Heart left ventricle (tissue), 16 donors: ENCODE measurements at places on chromosomes 12 and 14. TPM values are rescaled to one million over a fixed set of nuclear protein-coding genes. Genes with fewer than 3 reads are reported as not detected.

DNA sequence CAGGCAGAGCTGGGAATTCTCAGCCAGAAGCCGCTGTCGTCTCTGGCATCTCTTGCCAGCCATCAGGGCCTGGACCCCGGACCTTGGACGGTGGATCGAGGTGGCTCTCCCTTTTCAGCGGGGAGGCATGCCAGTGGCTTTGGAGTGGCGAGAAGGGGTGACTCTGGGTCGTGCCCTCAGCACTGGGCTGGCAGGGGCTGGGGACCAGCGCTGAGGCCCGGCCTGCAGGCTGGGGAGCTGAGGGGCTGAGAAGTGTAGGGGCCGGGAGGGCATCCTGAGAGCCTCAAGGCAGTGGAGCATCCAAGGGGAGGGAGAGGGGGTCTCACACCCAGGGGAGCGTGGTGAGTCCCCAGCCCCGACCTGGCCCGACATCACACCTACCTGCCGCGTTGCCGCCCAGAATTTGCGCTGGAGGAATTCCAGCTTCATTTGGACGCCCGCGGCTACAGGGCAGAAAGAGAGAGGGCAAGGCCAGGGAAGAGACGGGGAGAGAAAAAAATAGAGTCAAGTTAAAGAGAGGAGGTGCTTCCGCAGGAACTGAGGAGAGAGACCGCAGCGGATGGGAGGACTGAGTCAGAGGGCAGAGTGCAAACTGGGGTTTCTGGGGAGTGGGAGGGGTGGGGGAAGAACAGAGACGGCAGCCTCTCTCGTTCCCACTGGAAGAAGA lies 9.0 kb upstream of the LRTM2 start:
- no peak overlapping the region for H3K27ac ChIP-seq
- peak overlapping the region; percentile 49 for H3K4me3 ChIP-seq
- H3K27me3 ChIP-seq = no peaks in the 10 kb centered on the region
- DNase-seq = no peak
- H3K36me3 ChIP-seq = no peaks in the 10 kb centered on the region

GRCh38 chr12:85191-85666 lies 18.7 kb downstream of the IQSEC3 start:
- no peaks in the 10 kb centered on the region for H3K36me3 ChIP-seq
- no peak for DNase-seq
- no peaks in the 10 kb centered on the region for H3K27me3 ChIP-seq
- no peak overlapping the region for H3K27ac ChIP-seq

DNA sequence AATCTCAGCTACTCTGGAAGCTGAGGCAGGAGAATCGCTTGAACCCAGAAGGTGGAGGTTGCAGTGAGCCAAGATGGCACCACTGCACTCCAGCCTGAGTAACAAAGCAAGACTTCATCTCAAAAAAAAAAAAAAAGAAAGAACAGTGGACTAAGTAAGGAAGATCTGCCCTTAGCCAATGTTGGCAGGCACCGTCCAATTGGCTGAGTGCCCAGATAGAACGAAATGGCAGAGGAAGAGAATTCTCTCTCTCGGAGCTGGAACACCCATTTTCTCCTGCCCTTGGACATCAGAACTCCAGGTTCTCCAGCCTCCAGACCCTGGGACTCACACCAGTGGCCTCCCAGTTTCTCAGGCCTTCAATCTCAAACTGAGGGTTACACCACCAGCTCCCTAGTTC lies 49.9 kb downstream of the ESR2 start:
- H3K4me3 ChIP-seq = no peak overlapping the region
- no peaks in the 10 kb centered on the region for H3K27me3 ChIP-seq
- DNase-seq = no peak
- H3K27ac ChIP-seq = no peak overlapping the region

GRCh38 chr14:36442824-36443241 lies 77.2 kb downstream of the NKX2-1 start:
- no peak for DNase-seq
- H3K36me3 ChIP-seq = no peaks in the 10 kb centered on the region
- no peak overlapping the region for H3K4me3 ChIP-seq

DNA sequence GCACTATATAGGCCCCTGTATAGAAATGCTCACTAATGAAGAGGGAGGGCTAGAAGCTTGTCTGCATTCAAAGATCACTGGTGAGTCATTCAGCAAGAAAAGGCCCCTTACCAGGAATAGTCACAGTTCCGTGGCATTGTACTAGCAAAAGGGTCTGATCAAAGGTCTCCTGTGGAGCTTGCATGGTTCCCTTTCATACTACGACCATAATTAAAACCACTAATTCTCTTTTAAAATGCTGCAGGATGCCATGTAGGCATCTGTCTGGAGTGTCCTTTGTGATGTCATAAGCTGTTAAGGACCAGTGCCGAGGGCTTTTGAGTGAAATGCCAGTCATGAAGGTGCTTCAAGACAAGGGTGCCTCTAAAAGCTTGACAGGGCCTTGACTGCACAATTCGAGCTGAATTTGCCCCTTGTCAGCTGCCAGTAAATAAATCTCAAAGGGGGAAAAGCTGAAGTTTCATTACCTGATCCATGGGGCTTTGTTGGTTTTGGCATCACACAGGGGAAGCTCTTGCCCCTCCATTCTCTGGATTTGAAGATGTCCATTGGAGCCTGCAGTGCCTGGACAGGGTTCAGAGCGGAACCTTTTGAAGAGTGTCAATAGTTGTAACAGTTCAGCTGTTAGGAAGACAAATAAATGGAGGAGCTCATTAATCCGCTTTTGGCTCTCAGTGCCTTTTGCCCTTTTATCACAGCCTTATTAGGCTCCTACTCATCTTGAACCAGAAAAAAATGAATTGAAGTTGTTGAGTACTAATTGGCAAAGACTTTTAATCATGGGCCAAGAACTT lies 69.1 kb downstream of the TMEM260 start:
- H3K27me3 ChIP-seq = no peaks in the 10 kb centered on the region
- no peaks in the 10 kb centered on the region for H3K4me1 ChIP-seq
- H3K27ac ChIP-seq = no peak overlapping the region
- H3K4me3 ChIP-seq = no peak overlapping the region

GRCh38 chr14:92657457-92658142 lies 90.8 kb downstream of the LGMN start:
- H3K27ac ChIP-seq = peak overlapping the region; percentile 29
- peak; percentile 83 for DNase-seq
- H3K4me3 ChIP-seq = no peak overlapping the region
- no peaks in the 10 kb centered on the region for H3K27me3 ChIP-seq
- H3K36me3 ChIP-seq = peaks cover 3% of the 10 kb centered on the region

DNA sequence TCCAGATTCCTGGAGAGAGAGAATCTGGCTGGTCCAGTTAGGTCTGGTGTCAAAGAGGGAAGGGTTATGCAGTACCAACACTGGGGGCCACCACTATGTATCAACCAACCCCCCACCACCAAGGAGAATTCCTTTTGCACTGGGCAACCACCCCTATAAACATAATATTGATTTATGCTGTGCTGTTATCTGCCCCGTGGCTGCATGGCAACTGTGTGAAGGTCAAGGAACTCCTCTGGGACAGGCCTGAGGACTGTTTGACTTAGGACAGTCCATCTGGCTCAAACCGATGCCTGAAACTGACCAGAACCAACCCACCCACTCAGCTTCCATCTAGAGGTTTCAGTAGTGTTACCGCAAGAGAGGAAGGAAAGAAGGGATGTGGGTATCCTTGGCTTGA lies 20.5 kb downstream of the PLEKHH1 start:
- H3K27ac ChIP-seq = no peak overlapping the region
- H3K4me1 ChIP-seq = no peaks in the 10 kb centered on the region
- no peaks in the 10 kb centered on the region for H3K36me3 ChIP-seq
- DNase-seq = no peak
- no peak overlapping the region for H3K4me3 ChIP-seq

DNA sequence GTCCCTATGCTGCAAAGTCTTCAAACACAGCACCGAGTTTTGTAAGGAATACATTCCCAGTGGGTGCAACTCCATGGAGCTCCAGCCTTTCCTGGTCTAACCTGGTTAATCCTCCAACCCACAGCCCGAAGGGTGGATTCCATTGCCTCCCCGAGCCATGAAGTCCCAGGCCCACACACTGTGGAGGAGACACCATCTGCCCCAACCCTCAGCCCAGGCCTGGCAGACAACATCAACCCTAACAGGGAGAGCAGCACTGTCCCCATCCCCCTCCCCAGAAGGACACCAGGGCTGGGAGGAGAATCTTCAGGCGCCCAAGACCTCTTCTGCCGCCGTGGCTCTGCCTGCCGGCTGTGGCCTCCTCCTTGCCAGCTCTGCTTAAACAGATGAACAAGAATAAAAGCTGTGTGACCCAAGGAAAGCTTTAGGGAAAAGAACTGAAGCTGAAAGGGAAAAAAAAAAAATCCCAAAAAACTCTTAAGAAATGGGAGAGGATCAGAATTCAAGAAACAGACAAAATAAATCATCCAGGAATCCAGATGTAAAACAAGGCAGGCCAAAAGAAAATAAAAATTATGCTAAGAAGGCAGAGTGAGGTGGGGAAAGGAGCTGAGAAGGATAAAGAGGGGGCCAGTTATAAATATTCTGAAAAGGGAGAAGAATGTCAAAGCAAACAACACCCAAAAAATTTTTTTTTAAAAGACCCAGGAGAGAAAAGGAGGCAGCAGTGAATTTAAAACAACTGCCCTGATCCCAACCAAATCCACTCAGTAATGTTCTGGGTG lies 16.0 kb upstream of the ZFP36L1 start:
- H3K36me3 ChIP-seq = no peaks in the 10 kb centered on the region
- peaks cover 4% of the 10 kb centered on the region for H3K4me1 ChIP-seq
- no peak overlapping the region for H3K4me3 ChIP-seq
- DNase-seq = no peak
- H3K27me3 ChIP-seq = no peaks in the 10 kb centered on the region

Gene KRT3
- not detected for polyA plus RNA-seq

Gene MANSC4
- polyA plus RNA-seq = not detected

Gene ZFC3H1
- polyA plus RNA-seq = 9.8 TPM
